ENCODE measurements at places on chromosomes 13 and 19. TPM values are rescaled to one million over a fixed set of nuclear protein-coding genes. Genes with fewer than 3 reads are reported as not detected.

GRCh38 chr19:30895946-30896345, 453.3 kb downstream of the TSHZ3 start:
- H3K27ac ChIP-seq: no peak overlapping the region
- DNase-seq: no peak
- no peaks in the 10 kb centered on the region for H3K4me1 ChIP-seq
- no peaks in the 10 kb centered on the region for H3K36me3 ChIP-seq

DNA sequence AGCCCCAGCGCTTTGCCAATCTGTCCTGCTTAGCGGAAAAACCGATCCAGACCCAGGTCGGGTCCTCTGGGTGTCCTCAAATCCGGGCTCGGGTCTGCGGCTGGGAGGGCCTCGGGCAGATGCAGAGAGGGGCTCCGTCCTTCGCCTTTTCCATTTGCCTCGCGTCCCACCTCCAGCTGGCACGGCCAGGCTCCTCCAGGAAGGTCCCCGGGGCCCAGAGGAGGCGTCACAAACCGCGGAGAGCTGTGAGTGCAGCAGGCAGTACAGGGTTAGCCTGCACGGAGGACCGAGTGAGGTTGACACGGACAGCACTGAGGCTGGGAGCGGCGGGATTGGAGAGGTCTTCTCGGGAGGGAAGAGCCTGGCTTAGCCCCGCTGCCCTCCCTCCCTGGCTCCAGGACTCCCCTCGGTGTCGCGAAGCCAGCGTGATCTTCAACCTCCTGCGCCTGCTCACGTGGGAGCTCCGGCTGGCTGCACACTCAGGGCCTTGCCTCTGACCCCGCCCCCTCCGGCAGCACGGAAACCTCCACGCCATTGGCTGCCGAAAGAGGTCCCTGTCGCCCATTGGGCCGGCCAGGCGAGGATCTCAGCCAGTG, 2.8 kb upstream of the IFNL2 start:
- no peak for DNase-seq
- H3K27me3 ChIP-seq: peaks cover 5% of the 10 kb centered on the region
- H3K27ac ChIP-seq: no peak overlapping the region

ZIC2 gene
- not detected for total RNA-seq

ZSCAN5C gene
- total RNA-seq: not detected

CERS4 gene
- 37.4 TPM for total RNA-seq
